ENCODE measurements at places on chromosomes 7 and 10. TPM values are rescaled to one million over a fixed set of nuclear protein-coding genes. Genes with fewer than 3 reads are reported as not detected.
A peak's percentile ranks its signal among the peaks of the same experiment; 100 is the strongest.

DNA sequence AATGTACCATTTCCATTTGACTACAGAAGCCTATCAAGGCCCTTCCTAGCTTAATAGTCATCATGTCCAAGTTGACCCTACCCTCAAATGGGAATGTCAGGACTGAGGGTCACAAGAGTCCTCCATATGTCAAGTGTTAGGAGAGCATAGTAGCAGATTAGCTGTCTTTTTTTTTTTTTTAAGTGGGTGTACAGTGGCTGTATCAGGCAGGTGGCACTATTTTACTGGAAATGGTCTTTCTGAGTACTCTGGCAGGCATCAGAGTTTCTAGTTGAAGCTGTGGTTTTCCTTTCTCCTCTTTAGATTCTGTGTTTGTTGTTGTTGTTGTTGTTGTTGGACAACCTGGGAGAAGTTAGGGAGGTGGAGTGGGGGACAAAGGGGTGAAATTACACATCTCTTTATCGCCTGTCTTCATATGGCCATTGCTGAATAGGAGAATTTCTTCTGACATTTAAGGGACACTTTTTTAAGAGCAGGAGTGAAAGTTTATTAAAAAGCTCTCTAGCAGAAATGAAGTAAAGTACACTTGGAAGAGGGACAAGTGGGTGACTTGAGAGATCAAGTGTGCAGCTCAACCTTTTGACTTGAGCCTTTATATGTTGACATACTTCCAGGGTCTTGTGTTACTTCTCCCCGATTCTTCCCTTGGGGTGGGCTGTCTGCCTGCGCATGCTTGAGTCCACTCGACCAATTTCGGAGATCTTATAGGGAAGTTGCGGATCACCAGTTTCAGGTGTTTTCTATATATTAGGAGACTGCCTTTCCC lies 104.1 kb upstream of the FOXP2 start:
- DNase-seq: no peak

GRCh38 chr10:89064748-89065147 lies 74.2 kb downstream of the FAS start:
- no peak for DNase-seq

DNA sequence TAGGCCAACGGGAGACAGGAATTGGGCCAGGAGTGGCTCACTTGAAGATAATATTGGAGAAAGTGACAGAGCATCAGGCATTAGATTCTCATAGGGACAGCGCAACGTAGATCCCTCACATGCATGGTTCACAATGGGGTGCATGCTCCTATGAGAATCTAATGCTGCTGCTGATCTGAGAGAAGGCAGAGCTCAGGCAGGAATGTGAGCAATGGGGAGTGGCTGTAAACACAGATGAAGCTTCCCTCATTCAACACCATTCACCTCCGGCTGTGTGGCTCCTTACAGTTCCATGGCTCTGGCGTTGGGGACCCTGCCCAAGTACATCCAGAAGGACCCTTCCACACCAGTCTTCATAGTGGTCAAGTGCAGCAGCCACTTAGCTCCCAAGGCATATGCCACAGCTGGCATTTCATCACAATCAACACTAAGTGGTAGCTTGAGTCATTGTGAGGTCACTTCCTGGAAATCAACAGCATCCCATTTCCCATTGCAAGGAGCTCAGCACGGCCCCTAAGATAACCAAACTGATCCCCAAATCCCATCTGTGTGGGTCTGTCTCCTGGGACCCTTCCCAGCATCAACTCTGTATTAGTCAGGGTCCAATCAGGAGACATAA lies 174.5 kb downstream of the TPST1 start:
- no peak for DNase-seq

DNA sequence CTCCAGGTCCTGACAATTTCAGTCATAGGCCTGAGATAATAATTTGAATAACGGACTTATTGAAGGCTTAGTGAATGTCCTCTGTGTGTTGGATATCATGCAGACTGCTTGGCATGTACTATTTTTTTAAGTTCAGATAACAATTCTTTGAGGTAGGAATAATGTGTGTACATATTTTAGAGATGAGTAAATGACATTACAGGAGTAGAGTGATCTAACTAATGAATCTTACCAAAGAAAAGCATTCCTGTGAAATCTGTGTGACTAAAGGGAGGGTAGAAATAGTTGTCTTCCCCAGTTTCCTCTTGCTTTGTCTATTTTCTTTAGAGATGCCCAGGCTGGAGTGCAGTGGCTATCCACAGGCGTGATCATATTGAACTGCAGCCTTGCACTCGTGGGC lies 391.8 kb upstream of the ETV1 start:
- no peak for DNase-seq

DNA sequence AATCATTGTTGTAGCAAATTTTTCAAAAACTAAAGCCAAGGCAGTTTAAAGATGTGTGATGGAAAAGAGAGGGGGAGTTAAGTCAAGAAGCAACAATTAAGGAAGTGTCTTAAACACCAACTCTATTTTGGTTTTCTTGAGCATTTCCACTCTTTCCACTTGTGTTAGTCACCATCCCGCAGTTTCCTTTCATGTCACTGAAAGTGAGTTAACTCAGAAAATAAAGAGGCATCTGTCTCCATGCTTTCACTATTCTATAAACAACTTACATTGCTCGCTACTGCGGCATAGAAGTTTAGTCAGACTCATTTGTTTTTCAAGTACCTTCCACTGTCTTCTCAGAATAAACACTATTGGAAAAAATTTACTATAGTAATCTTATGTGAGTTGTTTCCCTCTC lies 284.9 kb upstream of the SEMA3D start:
- no peak for DNase-seq

GRCh38 chr10:71332466-71332865 lies 13.4 kb downstream of the SLC29A3 start:
- DNase-seq: no peak

DNA sequence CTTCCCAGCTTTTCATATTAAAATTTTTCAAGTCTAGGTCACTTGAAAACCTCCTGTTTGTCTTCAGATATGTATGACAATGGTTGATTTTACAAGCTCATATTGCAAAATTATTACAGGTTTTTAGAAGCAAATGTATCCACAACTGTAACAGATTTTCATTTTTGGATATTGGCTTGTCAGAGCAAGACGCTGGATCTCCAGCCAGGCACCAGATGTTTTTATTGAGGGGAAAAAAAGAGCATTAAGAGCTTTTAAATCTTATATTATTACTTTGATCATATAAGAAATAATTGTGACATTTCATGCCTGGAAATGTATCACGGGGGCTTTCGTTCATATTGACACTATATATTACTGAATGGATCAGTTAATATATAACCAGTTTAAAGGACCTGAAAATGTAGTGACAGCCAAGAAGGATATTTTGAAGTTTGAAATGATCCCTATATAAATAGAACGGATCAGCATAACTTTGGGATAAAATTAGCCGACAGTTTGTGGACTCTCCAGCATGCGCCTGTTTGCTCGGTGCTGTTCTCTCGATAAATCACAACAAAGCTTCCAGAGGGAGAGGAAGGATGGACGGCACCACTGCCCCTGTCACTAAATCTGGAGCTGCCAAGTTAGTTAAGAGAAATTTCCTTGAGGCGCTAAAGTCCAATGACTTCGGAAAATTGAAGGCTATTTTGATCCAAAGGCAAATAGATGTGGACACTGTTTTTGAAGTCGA lies at the start of gene ASB4:
Gene ASB4 (plus strand): TSS at position 553 of the 733 bp plus-strand sequence. CDS start 29 bp downstream, at position 582.
- no peak for DNase-seq

- no peak for DNase-seq
Measured at GRCh38 chr10:79387466-79387973, 40.3 kb downstream of the PPIF start.

DNA sequence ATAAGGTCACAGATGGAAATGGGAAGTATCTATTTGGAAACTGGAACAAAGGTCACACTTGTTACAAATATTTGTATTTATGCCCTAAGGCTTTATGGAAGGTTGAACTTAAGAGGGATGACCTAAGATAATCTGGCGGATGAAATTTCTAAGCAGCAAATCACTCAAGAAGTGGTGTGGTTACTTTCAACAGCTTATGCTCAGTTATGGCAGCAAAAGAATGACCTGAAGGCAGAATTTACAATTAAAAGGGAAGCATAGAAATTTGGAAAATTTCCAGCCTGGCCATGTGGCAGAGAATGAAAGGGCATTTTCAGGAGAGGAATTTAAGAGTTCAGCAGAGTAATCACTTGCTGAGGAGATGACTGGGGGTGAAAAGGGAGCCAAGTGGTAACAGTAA lies 95.8 kb upstream of the TNS3 start:
- DNase-seq: no peak

GRCh38 chr7:149293338-149293737 lies 31.3 kb downstream of the ZNF783 start:
- DNase-seq: no peak

GRCh38 chr10:72106154-72106849 lies 18.0 kb upstream of the SPOCK2 start:
- DNase-seq: no peak

DNA sequence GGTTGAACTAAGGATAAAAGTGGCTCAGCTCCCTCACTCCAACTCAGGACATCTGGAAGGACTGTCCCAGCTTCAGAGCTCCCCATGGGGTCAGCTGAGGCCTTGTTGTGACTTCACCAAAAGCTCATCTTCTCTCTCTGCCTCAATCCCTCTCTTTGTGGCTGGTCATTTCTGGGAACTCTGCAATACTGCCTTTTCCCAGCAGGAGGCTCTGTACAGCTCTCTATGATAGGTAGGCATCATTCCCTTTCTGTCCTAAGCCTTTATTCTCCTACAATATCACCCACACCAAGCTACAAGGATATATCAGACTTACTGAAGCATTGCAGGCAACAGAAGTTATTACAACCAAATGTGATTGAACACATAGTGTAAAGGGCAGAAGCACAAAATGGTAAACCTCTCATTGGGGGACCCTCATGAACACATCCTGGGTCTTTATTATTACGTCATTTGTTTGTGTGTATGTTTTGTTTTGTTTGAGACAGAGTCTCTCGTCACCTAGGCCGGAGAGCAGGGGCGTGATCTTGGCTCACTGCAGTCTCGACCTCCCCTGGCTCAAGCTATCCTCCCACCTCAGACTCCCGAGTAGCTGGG lies 36.7 kb upstream of the PRPS1L1 start:
- DNase-seq: peak; percentile 15

DNA sequence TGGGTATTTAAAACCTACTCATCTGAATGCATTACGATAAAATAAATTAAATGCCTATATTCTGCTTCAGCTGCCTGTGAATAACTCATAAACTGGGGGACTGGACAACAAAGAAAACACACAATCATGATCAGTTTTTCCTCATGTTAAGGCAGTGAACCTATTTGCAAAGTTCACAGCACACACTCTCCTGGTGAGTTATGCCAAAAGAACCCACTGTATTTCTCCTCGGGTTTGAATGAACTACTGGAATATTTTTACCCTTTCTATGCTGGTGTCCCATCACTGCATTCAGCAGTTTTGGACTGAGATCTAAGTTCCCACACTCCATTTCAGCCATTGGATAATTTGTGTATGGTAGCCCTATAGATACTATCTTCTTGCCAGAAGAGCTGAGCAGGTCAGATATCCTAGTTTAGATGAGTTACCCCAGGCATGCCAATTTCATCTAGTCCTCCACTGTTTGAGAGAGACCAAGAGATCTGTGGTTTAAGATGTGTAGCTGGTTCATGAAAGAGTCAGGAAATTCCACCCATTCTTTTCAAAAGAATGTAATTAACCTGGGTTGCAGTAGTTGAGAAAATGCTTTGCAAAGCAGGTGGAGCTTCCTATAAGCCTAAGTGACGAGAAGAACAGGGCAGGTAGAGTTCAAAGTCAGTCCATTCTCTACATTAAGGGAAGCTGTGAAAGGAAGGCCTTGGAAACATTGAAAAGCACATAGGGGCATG lies 101.7 kb downstream of the PLXDC2 start:
- no peak for DNase-seq

DNA sequence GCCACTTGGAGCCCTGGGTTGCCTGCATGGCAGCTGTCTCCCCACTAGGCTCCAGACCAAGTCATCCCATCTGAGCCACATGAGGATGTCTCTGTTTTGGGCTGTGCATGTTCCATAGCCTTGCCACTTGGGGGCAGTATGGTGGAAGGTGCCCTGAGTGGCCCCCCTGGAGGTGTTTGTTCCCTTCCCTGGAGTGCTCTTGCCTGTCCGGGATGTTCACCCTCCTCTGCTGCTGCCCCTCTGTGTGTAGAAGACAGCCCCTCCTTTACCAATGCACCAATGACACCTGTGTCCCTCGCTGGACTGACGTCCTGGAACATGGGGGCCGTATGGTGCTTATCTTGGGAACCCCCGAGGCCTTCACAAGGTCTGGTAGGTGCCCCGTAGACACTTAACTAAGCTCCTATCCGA lies 100.2 kb downstream of the ACTR3B start:
- DNase-seq: peak; percentile 15

GRCh38 chr7:1214516-1214915 lies 18.2 kb upstream of the UNCX start:
- no peak for DNase-seq

GRCh38 chr7:147861058-147861716 lies 729.4 kb upstream of the C7orf33 start:
- no peak for DNase-seq

DNA sequence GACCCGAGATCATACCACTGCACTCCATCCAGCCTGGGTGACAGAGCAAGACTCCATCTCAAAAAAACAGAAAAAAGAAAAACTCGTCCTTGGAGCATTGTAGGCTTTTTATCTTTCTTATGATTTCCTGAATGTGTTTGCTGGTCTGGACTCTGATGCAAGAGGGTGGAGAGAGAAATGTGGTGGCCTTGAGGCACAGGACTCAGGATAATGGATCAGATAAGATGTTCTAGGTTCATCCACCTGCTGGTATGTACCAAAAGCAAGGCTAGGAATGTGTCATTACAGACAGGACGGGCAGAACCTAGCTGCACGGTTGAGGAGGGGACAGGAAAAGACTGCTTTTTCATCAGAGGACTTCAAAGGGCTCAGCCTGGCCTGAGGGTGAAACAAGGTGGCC lies 33.5 kb downstream of the GCC1 start:
- no peak for DNase-seq

DNA sequence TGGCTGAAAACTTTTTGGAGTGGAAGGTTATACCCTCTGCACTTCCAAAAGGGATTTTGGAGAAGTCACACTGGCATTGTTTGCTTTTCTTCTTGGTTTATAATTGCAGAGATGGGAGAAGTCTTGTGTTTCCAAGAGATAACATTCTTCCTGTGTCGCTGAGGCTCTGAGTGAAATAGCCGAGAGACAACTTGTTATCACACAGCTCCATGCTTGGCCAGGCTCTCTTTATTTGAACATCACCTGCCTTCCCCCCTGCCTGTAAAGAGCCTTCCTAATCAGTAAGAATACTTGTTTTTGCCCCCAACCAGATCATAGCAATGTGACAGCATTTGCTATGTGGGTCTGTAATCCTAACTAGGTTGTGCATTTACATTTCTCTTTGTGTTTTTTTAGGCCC lies 270.7 kb downstream of the GALNT17 start:
- DNase-seq: no peak

MOGAT3 gene
- polyA plus RNA-seq: 39.2 TPM

FRAT2 gene
- polyA plus RNA-seq: 7.2 TPM

OR6B1 gene
- 0.18 TPM for polyA plus RNA-seq

NKX1-2 gene
- not detected for polyA plus RNA-seq

MBL2 gene
- 16.2 TPM for polyA plus RNA-seq

CH25H gene
- polyA plus RNA-seq: not detected

SH2B2 gene
- 1.7 TPM for polyA plus RNA-seq

SRRM3 gene
- 0.54 TPM for polyA plus RNA-seq

LBX1 gene
- not detected for polyA plus RNA-seq
